ENCODE measurements at places on chromosomes 4 and X.

DNA sequence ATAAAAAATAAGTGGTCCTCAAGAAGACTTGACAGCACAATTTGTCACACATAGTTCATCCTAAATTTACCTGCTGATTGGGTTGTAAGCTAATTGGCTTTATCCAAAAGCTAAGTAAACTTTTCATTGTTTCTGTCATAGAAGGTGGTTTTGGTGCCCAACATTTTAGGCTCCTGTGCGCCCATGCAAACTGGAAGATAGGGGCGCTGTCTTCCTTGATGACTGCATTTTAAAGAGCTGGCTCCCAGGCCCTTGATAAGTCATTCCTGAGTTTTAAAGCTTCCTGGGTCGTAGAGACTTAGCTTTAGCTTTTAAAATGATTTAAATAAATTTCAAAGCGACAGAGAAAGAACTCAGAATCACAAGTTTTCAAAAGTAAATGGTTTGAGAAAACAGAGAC lies 625.4 kb upstream of the GALNT7 start:
- DNase-seq, result no peak

DNA sequence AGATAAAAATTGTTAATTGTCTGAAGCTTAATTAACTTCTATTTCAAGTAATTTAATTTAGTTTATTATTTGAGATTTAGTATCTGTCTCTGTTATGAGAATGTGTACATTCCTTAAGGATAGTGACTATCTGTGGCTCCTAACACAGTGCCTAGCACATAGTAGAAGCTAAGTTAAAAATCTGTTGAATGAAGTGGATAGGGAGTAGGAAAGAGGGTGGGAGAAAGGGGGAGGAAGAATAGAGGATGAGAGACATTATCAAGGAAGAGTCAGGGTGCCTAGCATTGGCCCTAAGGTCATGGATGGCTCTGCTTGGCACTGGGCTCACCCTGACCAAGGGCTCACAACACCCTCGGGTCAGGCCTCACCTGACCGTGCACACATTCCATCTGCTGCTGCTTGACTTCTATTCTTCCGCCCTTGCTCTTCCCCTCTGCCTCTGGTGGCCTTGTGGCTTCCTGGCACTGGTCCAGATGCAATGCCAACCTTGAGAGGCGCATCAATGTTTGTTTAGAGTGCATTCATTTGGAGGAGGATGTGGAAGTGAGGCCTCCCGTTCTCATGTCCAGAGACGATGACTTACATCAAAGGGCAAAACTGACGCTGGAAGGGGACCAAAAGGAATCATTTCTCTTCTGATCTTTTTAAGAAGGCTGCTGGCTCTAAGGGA lies 42.3 kb downstream of the TRIM2 start:
- no peak for DNase-seq

DNA sequence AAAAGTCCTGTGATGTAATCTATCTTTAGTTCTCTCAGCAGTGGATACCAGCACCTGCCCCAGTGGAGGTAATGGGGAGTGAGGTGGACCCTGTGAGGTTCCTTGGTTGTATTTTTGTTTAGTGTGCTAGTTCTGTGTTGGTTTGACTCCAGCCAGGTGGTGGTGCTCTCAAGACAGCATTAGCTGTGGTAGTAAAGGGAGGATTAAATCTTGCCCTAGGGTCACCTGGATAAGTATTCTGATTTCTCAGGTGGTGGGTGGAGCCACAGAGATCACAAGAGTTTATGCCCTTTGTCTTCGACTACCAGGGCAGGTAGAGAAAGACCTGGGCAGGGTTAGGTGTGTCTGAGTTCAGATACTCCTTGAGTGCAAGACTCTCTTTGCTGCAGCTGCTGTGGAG lies 176.3 kb upstream of the EDA2R start:
- no peak for DNase-seq

DNA sequence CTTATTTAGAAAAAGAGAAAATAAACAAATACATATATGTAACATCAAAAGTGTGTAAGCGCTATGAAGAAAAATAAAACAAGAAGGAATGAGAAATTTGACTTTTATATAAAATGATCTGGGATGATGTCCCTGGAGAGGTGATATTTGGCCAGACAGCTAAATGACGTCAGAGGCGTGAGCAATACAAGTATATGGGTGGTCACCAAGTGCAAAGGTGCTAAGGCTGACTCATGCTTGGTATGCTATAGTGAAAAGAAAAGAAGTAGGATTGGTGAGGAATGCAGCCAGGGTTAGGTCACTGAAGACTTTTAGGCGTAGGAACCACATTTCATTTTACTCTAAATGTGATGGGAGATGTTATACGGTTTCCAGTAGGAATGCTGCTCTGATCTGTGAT lies 1049.1 kb upstream of the TENM3 start:
- no peak for DNase-seq

GRCh38 chrX:11446336-11446735 lies 153.1 kb downstream of the AMELX start:
- no peak for DNase-seq

- no peak for DNase-seq
Measured at GRCh38 chr4:138996090-138996489, 19.5 kb upstream of the NOCT start.

DNA sequence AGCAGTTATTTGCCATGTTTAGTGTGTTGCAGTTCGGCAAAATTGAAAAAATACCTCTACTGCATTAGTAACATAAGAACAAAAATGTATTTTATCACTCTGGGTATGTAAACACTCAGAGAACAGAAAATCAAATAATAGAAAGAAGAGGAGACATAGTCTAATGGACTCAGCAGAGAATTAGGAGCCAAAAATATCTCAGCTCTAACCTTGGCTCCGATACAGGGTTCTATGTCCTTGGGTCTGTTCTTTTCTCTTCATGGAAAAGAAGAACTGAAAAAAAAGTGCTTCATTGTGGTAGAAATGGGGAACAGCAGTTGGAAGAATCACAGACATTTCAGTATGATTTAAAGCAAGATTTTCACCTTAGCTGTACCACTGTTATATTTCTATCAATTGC lies 240.5 kb upstream of the CXXC4 start:
- DNase-seq, result no peak

Measured in hypothalamus (tissue), 51 donors.